ENCODE measurements at places on chromosomes 2 and 18.

DNA sequence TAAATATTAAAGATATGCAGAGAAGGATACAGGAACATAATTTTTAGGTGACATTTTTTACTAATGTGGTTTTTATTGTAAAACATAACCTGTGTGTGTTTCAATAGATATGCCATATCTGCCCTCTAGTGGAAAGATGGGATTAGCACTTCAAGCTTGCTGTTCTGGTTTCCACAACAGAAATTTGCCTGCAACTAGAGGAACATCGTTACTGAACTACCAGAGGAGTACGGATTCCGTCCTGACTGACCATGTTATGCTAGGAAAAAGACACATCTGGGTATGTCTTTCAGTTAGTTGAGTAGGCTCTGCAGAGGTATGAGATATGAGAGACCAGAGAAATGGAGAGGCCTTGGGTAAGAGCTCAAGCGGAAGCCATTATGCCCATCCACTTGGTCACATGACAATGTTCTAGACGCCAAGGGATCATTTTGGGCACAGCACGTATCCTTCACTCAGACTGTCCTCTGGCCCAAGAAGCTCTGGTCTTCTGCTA, 104.9 kb downstream of the MBD2 start:
- DNase-seq: peak; percentile 88

DNA sequence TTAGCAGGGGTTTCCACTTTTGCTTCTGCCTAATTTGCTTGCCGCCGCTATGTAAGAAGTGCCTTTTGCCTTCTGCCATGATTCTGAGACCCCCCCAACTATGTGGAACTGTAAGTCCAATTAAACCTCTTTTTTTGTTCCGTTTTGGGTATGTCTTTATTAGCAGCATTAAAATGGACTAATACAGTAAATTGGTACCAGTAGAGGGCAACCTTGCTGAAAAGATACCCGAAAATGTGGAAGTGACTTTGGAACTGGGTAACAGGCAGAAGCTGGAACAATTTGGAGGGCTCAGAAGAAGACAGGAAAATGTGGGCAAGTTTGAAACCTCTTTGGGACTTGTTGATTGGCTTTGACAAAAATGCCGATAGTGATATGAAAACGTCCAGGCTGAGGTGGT, 216.1 kb upstream of the FSIP2 start:
- peak; percentile 22 for DNase-seq

GRCh38 chr2:36163520-36164254, 191.9 kb upstream of the CRIM1 start:
- no peak for DNase-seq

DNA sequence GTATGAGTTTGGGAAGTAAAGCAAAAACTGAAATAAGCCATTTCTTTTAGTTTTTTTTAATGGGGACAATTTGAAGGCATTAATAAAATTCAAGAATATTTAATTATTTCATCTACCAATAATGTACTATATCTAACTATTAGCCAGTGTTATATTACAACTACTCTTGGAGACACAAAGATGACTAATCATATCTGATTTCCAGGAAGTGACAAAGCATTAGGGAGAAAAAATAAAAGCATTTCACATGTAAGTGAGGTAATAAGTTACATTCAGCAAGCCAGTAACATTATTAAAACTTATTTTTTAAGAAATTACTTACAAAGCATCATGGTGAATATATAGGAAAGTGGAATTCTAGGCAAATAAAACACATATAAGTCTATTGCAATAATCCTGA, 781.3 kb upstream of the NRXN1 start:
- no peak for DNase-seq

DNA sequence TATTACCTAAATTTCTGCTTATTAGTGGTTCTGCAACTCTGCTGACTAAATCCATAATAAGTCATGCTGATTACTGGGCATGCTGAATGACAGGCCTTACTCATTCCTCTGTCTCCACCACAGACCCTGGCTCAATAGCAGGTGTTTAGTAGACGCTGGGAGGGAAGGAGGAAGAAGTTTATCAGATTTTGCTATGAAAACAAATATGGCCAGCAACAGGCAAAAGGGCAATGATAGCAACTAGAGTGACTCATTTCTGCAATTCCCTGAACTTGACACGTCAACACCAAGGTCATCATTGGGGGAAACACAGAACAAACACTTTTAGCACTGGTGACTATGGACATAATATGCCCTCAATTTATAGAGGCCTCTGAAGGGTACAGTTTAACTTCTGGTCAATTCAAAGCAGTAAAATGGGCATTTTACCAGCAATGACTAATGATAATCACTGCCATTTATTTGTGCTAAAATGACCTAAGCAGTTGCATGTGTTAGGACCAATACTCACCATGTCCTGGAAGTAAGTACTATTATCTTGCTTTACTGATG, 35.2 kb downstream of the TMEM163 start:
- no peak for DNase-seq

GRCh38 chr2:65737452-65738011, 305.1 kb upstream of the SPRED2 start:
- no peak for DNase-seq

DNA sequence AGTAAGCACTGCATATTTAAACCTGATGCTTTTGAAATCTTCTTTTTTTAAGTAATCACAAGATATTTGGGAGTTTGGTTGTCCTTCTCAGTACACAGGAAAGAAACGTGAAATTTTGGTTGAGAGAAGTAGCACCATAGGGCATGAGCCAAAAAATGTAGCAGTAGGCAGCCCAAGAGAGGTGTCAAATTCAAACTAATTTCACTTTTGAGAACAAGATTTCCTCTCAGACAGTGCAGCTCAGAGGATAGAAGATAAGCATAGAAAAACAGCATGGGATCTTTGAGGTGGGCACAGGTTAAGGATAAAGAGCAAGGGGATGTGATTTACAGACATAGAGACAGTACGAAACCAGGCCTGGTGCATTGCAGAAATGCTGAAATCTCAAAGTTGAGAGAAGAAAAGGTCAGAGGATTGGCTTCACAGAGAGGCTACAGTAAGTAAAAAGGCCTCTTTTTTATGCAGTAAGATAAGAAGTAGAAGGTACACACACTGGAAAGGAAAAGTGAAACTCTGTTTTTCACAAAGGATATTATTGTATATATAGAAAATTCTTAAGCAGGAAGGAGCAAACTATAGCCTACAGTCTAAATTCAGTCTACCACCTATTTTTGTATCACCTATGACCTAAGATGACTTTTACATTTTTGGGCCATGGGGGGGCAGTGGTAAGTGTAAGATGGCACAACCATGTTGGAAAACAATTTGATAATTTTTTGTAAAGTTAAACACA, 89.8 kb downstream of the PKP4 start:
- no peak for DNase-seq

- DNase-seq: peak; percentile 58
Measured at GRCh38 chr2:172100935-172101820, 1.5 kb downstream of the DLX2 start.

DNA sequence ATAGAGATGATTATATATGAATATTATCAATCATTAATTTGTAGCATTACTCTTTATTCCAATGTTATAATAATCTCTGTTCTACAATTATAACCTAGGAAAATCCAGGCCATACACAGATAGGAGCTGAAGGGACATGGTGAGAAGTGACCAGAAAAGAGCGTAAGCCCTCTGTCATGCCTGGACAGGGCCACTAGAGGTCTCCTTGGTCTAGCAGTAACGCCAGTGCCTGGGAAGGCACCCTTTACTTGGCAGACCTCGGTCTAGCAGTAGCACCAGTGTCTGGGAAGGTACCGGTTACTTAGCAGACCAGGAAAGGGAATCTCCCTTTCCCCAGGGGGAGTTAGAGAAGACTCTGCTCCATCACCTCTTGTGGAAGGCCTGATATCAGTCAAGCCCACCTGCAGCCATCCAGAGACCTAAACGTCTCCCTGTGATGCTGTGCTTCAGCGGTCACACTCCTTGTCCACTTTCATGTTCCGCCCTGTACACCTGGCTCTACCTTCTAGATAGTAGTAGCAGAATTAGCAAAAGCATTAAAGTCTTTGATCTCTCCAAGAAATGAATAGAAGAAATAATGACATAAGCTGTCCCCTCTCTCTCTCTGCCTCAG, 447.5 kb upstream of the FSIP2 start:
- peak; percentile 86 for DNase-seq

- no peak for DNase-seq
Measured at GRCh38 chr2:181255651-181256050, 201.5 kb upstream of the ITGA4 start.

DNA sequence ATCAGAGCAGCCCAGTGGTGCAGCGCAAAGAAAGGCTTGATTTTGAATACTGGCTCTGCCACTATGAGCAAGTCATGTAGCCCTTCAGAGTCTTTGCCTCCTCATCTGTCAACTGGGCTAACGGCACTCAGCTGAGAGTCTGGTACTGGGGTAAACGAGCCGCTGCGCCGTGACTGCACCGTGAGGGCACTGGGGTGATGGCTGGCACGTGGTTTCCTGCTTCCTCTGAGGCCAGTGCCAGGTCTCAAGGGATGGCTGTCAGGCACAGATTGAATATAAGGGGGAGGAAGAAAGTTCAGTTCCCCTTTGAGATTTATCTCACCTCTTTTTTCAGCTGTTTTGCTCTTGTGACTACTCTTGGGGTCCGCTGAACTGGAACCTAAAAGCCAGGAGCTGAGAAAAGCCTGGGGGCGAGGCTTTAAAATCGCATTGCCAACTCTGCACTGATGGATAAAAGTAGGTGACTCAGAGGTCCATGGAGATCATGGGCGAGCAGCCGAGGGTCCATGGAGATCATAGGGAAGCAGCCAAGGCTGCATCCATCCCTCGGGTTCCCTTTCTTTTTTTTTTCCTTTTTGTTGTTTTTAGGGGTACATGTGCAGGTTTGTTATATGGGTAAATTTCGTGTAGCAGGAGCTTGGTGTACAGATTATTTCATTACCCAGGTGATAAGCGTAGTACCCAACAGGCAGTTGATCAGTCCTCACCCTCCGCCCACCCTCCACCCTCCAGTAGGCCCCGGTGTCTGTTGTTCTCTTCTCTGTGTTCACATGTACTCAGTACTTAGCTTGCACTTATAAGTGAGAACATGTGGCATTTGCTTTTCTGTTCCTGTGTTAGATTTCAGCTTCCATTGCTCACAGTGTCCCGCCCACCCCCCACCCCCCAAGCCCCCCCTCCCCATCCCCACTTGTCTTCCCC, 114.3 kb downstream of the SPP2 start:
- DNase-seq: no peak

- no peak for DNase-seq
Measured at GRCh38 chr2:12325806-12326205, 390.9 kb upstream of the TRIB2 start.

- no peak for DNase-seq
Measured at GRCh38 chr2:12265646-12266045, 451.1 kb upstream of the TRIB2 start.

GRCh38 chr2:147425437-147426029, 419.3 kb upstream of the ACVR2A start:
- DNase-seq: no peak

DNA sequence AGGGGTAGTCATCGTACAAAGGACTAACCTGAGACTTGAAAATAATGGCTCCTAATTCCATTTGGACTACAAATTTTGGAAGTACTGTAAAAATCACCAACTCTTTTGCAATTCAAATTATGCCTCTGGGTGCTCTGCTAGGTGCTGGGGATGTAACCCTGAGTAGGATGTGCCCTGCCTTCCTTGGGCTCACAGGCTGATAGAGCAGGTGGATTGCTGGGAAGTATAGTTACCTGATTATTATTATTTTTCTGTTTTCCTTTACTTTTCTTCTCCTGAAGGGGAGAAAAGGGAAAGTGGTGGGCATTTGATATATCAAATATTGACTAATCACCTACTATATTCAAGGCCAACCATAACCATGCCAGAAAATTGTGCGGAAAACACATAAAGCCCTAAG, 119.3 kb upstream of the RIOK3 start:
- no peak for DNase-seq

DNA sequence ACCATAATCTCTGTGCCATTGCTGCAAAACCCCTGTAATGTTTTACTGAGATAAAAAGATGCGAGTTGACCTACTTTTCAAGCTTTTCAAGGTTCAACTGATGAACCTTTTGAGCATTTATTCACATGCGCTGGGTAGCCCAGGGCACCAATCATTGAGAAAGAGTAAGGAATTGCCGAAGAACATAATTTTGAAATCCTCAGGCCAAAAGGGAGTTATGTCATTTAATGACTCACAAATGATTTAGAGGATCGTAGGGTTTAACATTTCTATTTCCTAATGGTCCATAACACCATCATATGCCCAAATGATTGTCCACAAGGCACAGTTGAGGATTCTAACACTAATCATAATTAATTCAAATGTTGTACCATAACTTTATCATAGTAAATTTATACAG, 20.2 kb upstream of the DLX1 start:
- no peak for DNase-seq

DNA sequence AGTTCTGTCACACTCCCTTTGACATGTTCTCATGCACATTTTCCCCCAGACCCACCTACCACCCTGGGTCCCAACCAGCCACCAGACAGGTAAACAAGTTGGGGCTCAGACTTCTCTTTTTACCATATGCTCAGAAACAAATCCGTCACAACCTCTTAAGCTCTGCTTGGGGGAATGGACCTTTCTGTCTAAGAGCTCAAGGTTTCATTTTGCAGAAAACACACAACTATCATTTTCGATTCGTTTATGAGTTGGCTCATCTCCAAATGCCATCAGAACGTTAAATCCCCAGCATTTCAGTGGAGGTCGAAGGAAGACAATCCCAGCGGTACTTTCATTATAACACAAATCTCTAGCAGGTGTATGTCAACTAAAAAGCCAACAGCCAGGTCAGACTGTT, 30.6 kb upstream of the NCK2 start:
- DNase-seq: no peak

GRCh38 chr18:22033085-22033484, 136.3 kb upstream of the GATA6 start:
- DNase-seq: no peak

DNA sequence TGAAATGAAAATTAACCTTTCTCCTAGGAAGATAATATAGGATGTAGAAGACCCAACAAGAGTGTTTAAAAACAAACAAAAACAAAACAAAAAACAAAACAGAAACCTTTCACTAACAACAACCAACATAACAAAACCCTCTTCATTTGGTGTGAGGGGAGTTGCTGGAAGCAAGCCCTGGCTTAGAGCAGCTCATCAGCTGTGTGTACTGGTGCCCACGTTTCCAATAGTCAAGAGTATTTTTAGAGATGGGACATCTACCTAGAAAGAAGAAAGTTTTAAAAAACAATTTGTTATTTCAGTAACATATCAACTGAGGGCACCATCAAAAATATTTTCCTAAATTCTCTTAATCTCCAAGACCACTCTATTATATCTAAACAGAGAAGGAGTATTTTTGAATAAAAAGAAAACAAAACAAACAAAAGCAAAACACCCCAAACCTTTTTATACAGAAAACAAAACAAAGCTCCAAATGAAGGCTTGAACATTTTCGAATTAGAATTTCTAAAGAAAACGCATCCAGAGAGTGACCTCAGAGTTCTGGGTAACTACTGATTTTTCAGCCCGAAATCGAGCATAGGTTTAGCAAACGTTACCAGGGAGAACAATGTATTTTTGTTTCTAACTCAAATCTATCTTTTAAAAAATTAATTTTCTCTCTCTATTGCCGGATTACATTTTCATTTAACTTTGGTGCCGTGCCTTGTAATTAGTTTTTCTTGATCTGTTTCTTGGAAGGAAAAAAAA, 134.6 kb downstream of the INSIG2 start:
- no peak for DNase-seq

Measured in GM23338 (cell line).